Cortex of kidney (tissue), 1 donor: ENCODE measurements at places on chromosomes 11 and 22.

- no peak for DNase-seq
These were observed 80.2 kb downstream of the RPS6KA4 start for GRCh38 chr11:64438986-64439771.

- no peak for DNase-seq
These were observed 3.8 kb upstream of the INTS5 start for GRCh38 chr11:62656796-62657429.

GRCh38 chr11:45809456-45810395 lies 4.8 kb downstream of the SLC35C1 start:
- no peak for DNase-seq

DNA sequence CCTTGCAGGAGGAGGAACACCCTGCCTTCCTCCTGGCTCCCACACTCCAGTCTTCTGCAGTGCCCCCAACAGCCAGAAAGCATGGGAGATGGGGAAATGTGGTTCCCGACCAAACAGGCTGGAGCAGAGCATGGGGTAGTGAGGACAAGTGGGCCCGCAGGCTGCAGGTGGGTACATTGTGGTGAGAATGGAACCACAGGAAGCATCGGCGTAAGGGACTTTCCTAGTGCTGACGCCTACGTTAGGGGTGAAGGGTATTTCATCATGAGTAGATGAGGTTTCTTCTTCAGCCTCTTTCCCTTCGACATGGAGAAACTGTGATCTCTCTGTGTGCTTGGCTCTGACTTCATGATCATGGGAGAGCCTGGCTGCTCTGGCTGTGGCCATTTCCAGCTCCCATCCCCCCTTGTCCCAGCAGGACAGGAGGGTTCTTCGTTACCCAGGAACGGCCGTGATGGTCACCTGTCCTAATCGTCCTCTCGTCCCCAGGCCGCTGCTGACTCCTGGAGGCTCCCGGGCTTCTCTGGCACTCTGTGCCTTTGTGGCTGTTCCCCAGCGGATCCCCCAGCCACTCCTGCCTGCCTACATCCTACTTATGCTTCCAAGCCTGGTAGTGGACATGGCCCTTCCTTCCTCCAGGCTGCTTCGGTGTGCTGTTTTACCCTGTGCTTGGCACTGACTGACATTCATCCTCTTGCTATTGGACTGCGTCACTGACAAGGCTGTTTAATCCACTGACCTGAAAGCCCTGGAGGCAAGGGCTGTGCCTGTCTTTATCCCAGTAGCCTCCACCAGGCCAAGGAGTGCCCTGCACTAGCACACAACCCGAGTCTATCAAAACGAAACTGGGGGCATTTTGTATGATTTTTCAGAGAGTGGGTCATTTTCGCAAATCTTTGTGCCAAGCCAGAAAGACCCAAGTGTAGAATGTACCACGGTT lies 65.2 kb upstream of the CECR2 start:
- no peak for DNase-seq

GRCh38 chr11:16982809-16983208 lies 31.4 kb downstream of the PLEKHA7 start:
- DNase-seq = no peak

- DNase-seq = no peak
These were observed 2.4 kb downstream of the SMARCB1 start for GRCh38 chr22:23789121-23789520.

DNA sequence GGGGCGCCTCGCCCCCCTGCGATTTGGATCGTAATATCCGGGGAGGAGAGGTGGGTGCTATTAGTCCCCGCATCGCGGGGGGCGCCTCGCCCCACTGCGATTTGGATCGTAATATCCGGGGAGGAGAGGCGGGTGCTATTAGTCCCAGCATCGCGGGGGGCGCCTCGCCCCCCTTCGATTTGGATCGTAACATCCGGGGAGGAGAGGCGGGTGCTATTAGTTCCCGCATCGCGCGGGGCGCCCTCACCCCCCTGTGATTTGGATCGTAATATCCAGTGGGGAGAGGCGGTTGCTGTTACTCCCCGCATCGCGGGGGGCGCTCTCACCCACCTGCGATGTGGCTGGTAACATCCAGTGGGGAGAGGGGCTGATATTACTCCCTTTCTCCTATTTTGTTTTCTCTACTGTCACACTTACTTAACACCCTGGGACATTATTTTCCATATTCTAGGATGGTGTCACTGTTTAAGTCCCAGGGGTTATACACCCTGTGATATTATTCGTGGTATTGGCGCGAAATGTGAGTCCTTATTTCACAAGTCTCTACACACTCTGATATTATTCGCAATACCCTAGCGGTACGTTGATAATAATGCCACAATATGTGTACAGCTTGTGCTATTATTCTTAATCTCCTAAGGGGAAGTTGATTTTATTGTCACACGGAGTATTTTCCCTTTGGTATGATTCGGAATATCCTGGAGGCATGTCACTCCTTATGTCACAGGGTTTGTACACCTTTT lies 57.8 kb upstream of the ALDH3B2 start:
- no peak for DNase-seq

- DNase-seq = no peak
These were observed 103.7 kb downstream of the VPREB1 start for GRCh38 chr22:22348127-22348814.

DNA sequence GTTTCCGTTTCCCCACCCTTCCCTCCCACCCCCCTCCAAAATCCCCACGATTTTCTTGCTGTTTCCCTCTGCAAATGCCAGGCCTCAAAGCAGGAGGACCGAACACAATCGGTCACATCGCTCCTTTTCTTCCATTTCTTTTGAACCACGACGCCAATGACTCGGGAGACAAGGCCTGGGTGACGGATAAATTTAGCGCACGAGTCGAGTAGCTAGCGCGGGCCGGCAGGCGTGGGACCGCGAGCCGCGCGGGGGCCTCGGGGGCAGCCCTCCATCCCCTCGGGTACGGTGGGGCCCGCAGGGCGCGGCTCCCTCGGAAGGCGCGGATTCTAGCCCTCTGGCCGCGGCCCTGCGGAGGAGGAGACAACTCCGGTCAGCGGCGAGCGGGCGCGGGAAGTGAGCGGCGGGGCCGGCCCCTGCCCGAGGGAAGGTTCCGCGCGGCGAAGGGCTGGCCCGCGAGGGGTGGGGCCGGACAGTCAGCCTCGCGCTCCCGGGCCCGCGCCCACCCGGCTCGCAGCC lies 414 bp downstream of the JOSD1 start:
- no peak for DNase-seq

GRCh38 chr22:37604875-37605274 lies 3.8 kb upstream of the GGA1 start:
- DNase-seq = no peak

DNA sequence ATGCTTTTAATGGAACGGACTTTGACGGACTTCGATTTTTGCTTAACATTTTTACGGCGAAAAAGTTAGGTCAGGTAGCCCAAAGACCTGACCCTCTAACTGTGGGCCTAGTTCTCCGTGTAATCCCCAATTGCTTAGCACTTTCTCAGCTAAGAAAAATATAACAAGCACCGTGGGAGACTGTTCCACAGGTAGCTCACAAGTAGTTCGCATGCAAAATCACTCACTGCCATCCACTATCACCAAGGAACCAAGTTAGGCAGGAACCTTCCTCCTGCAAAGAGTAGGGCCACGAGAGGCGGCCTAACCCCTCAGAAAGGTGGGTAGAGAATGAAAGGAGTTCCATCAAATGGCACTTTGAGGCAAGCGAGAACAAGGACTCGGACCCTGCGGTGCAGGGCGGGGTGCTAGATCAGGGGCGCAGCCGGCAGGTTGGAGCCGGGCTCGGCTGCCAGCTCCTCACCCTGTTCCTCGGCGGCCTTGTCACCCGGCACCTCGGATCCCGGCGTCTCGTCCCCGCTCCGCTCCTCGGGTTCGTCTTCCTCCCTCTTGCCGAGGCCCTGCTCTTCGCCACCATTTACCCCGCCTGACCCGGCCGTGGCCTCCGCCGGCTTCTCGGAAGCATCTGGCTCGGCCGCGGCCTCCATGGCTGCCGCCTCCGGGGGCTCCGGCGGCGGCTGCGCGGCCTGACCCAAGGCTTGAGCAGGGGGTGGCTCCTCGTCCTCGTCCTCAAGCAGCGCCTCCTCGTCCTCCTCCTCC lies 922 bp downstream of the HNRNPUL2 start:
- no peak for DNase-seq

- no peak for DNase-seq
These were observed 2.0 kb downstream of the PRCP start for GRCh38 chr11:82898241-82898640.
